ENCODE measurements at places on chromosomes 1 and 21.

DNA sequence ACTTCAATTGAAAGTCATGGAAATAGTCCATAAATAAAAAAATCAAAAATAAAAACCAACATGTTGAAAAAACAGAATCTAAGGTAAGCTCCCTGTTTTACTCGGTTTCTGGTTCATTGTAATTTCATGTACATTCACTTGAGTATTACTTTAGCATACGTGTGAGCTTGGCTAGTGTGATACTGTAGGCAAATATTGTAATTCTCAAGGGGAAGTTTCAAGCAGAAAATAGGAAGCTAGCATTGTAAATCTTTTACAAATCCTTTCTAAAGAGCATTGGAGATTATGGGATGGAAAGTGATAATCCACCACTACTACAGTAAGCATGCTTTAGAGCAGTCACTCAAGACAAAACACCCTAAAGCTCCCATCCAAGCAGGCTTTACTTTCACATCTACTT, 3.3 kb upstream of the LPAR3 start:
- no peak for DNase-seq

DNA sequence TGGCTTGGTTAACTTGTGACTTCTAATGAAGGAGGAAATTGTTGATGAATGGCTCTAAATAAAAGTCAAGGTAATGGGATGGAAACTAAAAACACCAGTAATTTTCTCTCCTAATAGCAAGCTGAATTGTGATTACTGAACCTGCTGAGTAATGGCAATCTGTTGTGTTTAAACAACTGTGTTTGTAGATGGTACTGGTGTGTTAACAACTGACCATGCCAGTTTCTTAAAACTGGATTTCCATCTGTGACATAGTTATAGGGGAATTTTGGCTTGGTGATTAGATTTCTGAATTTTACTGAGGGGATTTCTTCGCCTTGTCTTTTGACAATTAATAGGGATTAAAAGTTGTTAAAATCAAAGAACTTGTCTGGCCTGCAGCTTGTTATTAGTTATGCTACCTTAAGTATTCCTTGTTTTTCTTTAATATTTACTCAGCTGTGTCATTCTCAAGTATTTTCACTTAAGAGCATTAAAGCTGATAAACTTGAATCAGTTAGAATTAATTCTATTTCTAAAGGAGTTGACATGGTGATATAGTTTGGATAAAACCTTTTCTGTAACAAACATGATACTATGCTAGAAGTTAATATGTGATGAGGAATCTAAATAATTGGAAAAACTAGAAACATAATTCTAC, 7.9 kb upstream of the ERO1B start:
- no peak for DNase-seq

GRCh38 chr1:72285074-72285425, 2.7 kb upstream of the NEGR1 start:
- no peak for DNase-seq

DNA sequence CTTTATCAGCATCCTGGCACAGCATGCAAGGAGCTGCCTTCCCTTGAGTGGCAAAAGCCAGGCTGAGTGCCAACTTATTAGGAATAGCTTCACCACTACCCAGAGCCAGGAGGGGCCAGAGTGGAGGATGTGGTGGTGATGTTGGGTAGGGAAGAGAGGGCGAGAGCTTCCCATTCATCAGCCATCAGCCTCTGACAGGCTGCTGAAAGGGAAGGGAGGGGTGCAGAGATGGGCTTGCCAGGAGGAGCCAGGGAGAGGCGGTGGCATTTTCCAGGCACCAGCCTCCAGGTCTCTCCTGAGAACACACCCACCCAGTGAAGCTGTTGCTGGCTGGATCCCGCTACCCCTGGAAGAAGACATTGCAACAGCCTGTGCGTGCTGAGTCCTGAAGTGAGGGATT, 168.5 kb downstream of the ACTL8 start:
- DNase-seq, result no peak

DNA sequence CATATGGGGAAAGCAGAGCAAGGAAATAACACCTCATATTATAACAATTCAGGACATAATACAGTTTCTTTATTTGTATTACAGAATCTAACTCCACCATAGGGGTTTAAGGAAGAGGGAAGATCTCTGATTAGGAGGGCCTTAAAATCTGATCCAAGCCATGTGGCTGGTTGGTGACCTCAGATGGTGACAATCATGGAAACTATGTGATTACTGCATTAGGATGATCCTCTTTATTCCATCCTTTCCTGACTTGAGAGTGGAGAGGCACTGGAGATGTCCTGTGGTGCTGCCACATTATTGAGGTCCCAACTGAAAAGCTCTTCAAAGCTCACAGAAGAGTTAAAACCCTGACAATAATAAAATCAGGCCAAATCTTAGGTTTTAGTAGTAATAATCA, 168.1 kb upstream of the BEND5 start:
- no peak for DNase-seq

DNA sequence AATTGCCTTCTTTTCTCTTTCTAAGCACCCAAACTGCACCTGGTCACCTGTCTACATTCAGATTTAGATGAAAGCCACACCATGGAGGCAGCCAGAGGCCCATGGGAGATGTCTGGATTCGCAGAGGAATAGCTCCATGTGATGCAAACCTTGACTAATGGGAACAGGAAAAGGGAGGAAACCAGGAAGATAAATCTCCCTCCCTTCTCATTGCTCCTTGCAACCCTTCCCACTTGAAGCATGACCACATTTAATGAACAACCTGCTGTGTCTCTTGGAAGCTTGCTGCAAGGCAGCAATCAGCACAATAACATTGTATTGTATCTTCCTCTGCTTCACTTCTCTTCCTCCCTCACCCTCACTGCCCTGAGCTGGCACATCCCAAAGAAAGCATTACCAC, 42.6 kb upstream of the KLF17 start:
- no peak for DNase-seq

- no peak for DNase-seq
Measured at GRCh38 chr1:153550827-153551500, 1.9 kb upstream of the S100A3 start.

DNA sequence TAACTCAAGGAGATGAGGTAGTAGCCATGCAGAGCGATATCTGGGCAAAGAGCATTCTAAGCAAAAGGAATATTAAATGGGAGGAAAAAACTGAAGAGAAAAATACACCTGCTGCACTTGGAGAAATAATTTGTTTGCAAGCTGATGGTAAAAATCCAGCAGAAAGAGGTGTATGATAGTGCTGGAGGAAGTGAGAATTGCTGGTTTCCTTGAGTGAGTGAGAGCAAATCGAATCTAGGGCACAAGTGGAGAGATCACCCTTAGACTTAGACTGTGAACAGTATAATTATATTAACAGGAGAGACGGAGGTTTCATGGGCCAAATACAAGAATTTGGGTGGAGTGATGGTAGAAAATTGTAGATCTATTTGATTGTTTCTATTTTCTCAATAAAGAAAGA, 2.7 kb upstream of the CR1 start:
- no peak for DNase-seq

- no peak for DNase-seq
Measured at GRCh38 chr1:9111957-9112356, 16.9 kb downstream of the GPR157 start.

DNA sequence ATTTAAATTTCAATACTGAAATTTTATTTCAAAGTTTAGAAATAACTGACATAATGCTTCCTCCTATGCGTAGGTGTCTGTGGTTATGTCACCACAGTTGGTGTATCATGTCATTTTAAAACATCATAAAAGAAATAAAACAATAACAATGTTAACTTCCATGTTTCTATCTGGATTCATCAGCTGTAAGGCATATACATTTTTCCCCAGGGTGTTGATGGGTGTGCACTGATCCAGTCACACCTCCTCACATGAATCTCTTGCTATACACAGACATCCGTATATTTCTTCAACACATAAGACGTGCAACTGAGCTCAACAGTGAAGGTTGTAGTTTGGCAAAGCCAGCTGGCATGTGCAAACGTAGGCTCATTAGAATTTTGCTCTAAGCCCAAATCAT, 6.2 kb downstream of the KCNA3 start:
- no peak for DNase-seq

DNA sequence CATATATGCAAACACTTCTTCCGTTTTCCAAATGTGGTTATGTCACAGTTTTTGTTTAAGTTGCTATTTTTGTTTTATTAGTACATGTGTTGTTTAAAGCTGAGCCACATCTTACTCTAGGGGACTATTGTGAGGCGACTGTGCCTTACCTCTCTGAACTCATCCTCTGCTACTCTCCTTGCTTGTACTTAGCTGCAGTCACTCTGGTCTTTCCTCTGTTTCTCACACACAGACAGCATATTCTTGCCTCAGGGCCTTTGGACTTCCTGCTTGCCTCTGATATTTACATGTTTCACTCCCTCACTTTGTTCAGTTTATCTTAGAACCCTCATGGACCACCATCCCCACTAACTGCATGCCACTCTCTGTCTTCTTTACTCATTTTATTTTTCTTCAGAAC, 101.1 kb downstream of the MACF1 start:
- DNase-seq, result no peak
